ENCODE measurements at places on chromosomes 4 and X.

GRCh38 chrX:156001001-156001666 is 3.6 kb downstream of the IL9R start:
- DNase-seq = no peak

GRCh38 chr4:116073051-116073450 is 959.6 kb upstream of the NDST4 start:
- DNase-seq = no peak

DNA sequence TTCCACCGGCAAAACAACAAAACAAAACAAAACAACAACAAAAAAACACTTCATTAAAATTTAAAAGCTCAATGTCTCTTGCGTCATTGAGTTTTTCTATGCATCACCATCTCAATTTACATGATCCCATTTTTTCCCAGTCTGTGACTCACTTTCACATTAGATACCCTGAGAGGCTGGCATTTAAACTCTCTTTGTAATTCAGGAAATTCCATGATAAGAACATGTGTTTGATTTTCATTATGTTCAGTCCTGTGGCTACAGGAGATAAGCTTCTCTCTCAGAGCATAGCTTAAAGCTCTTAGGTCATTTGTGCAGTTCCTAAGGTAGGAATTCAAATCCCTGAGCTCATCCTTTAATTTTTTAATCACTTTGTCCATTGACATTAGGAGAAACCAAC is 104.6 kb downstream of the NBDY start:
- DNase-seq = no peak

- no peak for DNase-seq
Measured at GRCh38 chr4:136934601-136935000, 597.7 kb downstream of the PCDH18 start.

DNA sequence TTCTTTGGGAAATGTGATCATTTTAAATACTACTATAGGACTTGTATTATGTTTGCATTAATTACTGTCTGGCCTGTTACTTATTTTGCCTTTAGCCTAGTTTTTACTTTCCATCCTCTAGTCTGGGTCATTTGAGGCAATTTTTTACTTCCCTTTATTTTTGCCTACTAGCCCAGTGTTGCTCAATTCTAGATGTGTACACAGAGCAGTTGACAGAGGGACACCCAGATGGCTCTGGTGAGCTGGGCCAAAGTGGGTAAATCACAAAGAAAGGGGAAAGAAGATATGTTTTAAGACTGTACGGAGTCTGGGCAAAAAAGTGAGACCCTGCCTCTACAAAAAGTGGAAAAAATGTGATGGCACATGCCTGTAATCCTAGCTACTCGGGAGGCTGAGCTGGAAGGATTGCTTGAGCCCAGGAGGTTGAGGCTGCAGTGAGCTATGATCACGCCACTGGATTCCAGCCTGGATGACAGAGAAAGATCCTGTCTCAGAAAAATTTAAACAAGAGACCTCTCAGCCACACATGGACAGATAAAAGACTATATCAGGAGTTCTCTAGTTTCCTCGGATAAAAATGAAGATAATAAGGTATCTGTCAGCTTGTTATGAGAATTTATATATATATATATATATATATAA is 35.7 kb downstream of the APOO start:
- DNase-seq = no peak

GRCh38 chrX:119467433-119467832 is 811 bp upstream of the SLC25A5 start:
- no peak for DNase-seq

DNA sequence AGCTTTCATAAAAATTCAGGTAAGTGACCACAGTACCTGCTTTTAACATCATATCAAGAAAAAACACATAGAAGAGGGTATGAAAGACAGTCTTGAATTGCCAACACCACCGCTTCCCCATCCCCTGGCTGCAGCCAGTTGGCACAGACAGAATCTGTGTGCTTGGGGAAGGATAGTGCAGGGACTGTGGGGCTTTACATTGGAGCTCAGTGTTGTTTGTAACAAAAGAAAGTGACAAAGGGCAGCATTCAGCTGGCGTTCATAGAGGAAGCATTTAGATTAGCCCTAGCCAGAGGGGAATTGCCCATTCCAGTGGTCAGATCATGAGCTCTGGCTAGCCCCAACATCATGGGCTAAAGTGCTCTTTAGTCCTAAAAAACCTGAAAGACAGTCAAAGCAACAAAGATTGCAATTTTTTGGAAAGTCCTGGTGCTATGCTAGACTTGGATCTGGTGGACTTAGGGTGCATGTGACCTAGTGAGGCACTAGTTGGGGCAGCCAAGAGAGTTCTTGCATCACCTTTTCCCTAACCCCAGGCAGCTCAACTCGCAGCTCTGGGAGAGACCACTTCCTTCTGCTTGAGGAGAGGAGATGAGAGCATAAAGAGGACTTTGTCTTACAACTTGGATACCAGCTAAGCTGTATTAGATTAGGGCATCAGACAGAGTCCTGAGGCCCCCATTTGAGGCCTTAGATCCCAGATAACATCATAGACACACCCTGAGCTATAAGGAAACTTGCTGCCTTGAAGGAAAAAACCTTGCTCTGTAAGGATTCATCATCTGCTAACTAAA is 1602.4 kb upstream of the ADGRL3 start:
- no peak for DNase-seq

- no peak for DNase-seq
Measured at GRCh38 chr4:24482871-24483270, 101.5 kb downstream of the DHX15 start.

- DNase-seq = no peak
Measured at GRCh38 chr4:7180938-7181337, 11.4 kb upstream of the SORCS2 start.

DNA sequence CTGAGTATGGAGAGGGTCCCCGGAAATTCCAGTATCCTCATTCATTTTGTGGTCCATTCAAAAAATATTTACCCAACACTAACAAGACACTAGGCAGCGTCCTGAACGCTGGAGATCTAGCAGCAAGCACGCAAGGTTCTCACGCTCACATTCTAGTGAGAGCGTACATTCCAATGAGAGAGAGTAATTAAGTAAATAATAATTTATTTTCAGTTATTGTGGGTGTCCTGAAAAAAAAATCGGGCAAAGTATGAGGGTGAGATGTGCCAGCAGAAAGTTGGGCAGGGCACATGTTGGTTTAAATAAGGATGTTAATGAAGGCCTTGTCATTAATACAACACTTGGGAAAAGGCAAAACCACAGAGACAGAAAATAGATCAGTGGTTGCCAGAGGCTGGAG is 4.0 kb upstream of the TMEM156 start:
- DNase-seq = no peak

GRCh38 chrX:13520351-13520750 is 49.0 kb upstream of the EGFL6 start:
- no peak for DNase-seq

- DNase-seq = no peak
Measured at GRCh38 chr4:174119051-174119450, 164.4 kb downstream of the FBXO8 start.

DNA sequence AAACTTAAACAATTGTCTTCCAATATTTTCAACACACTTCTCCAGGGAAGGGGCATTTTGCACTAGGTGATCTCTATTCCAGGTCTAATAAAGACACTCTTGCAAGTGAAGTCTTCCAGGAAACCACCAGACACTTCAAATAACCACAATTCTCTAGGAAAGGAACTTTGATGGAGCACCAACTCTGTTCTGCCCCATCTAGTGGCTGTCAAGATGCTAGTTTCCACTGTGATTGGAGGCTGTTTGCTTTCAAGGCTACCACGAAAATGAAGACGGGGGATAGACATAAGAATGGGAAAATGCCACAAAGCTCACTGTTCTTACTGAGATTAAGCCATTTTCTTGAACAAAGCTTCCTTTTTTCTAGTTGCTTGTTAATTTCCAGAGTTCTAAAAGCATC is 100.6 kb upstream of the F9 start:
- DNase-seq = no peak

- DNase-seq = no peak
Measured at GRCh38 chr4:155339999-155340398, 36.8 kb downstream of the MAP9 start.

DNA sequence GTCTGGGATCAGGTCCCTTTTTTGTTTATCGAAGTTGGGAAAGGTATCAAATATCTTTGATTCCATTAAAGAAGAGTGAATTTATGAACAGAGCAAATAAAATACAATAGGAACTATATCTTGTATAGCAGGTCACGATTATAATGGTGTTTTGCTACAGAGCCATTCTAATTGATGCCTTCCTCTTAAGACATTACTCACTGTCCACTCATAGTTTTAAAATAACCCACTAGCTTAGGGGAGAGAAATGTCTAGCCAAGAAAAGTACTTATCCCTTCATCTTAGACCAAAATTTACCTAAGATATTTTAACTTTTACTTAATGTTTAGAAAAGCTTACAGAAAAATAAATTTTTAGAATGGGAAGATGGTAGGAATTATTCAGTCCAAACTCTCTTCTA is 112.0 kb upstream of the PABPC4L start:
- no peak for DNase-seq

DNA sequence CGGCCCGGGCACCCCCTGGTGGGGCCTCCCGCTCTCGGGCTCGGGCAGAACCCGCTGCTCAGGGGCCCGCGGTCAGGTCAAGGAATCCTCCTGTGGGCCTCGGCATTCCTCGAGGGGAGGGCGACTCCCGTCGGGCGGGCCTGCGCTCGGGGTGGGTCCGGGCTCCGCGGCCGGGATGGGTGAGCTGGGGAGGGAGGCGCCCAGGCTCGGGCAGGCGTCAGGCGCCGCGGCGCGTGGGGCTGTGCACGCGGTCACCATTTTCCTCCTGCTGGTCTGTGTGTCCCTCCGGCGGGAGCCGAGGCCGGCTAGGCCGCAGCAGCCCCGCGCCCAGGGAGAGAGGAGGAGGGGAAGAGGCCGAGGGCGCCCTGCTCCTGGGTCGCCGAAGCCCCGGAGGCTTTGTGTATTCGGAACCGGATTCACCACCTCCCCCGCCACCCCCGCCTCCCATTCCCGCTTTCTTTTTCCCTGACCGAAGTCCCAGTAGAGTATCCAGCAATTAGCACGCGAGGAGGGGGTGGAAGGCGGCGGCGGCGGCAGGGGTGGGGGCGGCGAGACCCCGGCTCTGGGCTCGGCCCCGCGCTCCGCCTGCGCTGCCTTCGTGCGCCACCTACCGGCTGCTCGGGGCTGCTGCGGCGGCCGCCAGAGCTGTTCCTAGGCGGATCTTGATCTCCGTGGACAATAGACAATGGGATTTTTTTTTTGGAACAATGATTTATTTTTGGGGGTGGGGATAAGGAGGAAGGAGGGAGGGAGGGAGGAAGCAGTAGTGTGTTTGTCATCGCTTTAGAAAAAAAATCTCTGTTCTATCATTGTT is 99.0 kb upstream of the MAML3 start:
- peak; percentile 76 for DNase-seq

DNA sequence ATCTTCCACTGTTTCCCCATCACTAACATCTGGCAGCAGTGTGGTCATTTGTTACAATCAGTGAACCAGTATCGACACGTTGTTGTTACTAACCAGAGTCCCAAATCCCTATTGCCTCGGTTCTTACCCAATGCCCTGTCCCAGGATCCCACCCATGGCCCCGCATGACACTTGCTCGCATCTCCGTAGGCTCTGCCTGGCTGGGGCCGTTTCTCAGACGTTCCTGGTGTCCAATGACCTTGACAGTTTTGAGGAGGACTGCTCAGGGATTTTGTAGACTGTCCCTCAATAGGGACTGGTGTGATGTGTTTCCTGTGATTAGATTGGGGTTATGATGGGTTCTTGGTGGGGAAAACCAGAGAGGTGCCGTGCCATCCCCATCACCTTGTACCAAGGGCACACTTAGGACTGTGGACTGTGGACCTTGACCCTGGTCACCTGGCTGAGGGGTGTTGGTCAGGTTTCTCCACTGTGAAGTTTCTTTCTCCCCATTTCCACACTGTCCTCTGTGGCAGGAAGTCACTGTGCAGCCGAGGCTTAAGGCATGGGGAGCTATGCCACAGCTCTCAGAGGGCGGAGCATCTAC is 108.4 kb downstream of the ADRA2C start:
- no peak for DNase-seq

DNA sequence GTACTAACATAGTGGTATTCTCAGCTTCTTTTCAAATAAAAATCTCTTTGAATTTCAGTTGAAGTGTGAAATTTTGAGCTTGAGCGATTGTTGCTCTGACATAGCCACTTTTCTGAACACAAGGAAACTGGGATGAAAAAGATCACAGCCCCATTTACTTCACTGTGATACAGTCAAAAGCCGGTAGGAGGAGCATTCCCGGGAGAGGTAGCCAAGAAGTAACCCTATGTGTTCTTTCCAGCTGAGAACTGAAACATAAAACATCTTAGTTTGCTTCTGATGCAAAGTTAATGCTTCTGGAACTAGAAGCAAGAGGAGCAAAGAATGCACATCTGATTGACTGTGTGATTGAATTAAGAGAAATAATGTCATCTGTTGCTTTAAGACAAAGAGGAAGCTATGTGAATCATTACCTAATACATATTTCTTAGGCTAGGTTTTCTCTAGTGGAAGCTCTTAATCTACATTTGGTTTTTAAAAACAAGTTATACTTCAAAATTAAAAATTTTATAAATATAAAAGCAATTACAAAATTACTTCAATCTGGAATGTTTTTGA is 88.3 kb upstream of the UNC5C start:
- no peak for DNase-seq

GRCh38 chr4:26748811-26749210 is 111.8 kb upstream of the STIM2 start:
- no peak for DNase-seq

- DNase-seq = no peak
Measured at GRCh38 chrX:24703185-24703494, 9.4 kb downstream of the POLA1 start.

- DNase-seq = no peak
Measured at GRCh38 chr4:79514621-79515329, 106.7 kb upstream of the GK2 start.

DNA sequence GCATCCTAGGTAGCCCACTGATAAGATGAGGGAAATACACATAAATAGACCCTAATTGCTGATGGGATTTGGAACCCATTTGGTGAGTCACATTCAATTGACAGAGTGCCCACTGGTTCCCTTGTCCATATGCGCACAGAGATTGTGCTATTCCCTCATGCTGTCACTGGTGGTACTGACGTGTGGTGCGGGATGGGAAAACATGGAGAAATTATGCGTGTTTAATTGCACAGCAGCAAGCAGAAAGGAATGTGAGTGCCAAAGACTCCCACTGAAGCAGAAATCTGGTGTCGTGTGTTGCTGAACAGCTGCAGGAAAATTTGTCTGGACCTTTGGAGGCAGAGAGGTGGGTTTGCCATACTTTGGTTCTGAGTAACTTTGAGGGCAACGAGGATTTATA is 92.2 kb downstream of the NHSL2 start:
- no peak for DNase-seq

DNA sequence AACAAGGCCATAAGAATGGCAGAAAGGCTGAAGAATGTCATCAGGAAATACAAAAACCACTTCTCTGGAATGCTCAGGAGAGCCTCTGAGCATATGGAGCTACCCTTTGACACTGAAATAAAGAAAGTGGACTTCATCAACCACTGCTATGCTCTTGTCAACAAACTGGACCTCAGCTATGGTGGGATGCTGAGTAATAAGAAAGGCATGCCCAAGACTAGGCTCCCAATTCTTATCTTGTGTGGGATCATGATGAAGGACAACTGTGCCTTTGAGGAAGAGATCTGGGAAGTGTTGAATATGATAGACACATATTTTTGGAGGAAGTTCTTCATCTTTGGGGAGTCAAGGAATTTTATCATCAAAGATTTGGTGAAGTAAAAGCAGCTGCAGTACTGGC is 86.9 kb upstream of the MAGEB16 start:
- no peak for DNase-seq

GRCh38 chrX:42495139-42495538 is 282.8 kb downstream of the PPP1R2C start:
- no peak for DNase-seq

All from NCI-H1417 treated with DMSO at 0.1 percent for 48 hours (cell line).